Trophoblast cell (in vitro differentiated cells and primary cell): ENCODE measurements at places on chromosomes 12 and 14.
A peak's percentile ranks its signal among the peaks of the same experiment; 100 is the strongest.

GRCh38 chr12:9940375-9940774 is 8.2 kb upstream of the CLEC2A start:
- DNase-seq = peak; percentile 40

DNA sequence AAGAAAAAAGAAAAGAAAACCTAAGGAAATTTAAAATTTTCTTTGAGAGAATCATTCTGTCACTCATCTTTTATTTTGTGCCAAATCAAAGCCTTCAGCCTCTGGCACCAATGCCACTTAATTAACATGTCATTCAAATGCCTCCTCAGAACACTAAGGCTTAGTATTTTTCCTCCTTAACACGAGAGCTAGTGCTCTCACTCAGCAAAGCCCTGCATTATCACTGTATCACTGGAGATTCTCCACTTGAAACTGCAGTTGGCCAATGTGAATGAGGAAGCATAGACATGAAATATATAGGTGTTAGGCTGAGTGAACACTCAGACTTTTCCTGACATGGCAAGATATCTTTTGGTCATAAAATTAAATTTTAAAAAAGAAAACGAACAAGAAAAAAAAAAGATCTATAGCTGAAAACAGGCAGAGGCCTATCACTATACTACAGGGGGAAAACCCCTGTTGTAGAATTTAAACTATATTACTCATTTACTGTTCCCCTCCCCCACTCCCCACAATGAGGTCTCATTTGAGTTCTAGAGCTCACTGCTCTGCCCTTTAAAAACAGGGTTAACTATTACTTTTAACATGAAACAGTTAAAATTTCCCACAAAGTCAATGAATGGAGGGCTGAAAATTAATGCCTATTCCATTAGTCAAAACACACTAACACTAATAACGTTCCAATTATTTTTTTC is 5.1 kb downstream of the MBIP start:
- no peak for DNase-seq

DNA sequence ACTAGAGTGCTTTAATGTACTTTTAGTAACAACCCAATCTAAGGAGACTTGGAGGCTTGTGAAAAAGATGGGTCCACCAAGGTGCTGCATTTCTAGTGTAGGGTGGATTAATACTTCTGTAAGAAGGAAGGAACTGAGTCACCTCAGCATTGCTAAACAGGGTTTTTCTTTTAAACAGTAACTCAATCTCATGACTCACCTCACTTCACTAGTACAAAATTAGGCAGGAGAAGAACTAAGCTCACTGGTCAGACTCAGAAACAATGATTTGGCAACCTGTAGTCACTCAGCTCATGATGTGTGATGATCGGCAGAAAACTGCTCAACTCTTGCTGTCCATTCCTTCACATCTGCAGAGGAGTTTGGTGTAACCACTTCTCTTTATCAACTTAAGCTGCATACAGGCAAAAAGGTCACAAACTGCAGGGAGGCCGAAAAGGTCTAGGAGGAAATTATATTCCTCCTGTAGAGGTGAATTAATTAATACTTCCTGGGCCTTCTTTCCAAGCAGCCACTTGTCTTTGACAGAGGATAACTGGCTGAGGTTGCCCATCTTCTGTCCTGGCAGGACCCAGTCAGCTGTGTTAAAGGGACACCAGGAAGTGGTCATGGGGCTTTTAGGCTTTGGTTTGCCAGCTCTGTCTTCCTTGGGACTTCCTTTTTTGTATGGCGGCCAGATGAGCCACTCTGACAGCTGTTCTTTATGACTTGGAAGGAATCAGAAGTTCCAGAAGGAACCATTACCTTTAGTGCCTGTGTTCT is 466.9 kb downstream of the FUT8 start:
- DNase-seq = peak; percentile 43

DNA sequence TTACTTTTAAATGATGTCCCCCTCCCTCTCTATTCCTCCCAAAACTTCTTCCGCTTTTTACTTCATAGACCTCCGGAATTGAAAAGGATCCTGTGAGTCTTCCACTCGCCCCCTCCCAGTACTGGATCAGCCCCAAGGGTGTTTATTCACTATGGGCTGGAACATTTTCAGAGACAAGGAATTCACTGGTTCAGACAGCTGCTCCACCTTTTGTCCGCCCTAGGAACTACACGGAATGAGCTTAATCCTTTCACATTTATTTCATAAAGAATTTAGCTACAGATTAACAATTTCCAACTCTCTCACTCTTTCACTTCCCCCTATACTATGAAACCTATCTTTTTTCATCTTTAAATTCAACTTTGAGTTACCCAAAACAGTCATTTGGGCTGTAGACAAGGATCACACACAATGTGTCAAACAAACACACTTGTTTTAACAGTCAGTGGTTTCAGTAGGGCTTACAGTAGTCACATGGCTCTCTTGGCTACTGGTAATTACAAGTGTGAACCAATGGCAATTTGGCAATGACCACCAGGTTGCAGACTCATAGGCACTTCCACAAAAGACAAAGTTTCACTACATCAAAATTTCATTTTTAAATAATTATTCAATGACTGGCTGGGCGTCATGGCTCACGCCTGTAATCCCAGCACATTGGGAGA is 20.6 kb downstream of the CNIH1 start:
- peak; percentile 58 for DNase-seq

- DNase-seq = peak; percentile 27
Measured at GRCh38 chr12:45220363-45220931, 4.6 kb downstream of the ANO6 start.

- no peak for DNase-seq
Measured at GRCh38 chr12:41992692-41993215, 151.9 kb downstream of the GXYLT1 start.

GRCh38 chr12:42759622-42760273 is 170.2 kb upstream of the PRICKLE1 start:
- no peak for DNase-seq

DNA sequence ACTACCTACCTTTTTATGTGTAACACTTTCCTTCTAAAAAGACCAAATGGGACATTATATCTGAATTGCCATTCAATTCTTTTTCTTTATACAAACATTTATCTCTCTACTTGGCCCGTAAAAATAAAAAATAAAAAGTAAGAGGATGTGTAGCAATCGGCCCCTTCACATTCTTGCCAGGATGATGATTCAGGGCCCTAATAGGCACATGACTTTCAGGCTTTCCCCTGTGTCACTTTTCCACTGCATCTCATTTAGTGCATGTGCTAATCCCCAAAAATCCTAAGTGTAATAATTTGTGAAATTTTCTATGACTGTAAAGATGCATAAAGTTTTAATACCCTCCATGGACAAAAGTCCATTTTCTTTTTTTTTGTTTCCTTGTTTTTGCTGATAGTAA is 23.0 kb upstream of the ATP2B1 start:
- no peak for DNase-seq

- no peak for DNase-seq
Measured at GRCh38 chr12:3205742-3206519, 128.8 kb downstream of the TSPAN9 start.

DNA sequence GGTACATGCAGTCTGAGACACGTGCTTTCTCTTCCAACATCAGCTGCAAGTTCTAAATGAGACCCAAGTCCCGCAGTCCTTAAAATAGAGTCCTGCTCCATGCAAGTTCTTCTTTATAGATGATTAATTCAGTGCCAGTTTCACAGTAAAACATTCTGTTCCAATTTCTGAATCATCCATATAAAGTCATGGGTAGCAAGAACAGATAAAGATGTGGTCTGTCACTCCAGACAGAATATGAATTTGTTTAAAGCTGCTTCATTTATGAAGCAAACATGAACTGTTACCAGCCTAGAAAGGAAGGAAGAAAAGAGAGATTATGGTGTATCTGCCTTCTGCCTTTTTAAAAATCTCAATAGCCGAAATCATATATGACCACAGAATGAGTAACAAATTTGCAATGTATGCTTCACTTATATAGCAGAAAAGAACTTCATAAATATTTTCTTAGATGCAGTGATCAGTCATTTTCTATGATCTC is 83.3 kb downstream of the KITLG start:
- no peak for DNase-seq

DNA sequence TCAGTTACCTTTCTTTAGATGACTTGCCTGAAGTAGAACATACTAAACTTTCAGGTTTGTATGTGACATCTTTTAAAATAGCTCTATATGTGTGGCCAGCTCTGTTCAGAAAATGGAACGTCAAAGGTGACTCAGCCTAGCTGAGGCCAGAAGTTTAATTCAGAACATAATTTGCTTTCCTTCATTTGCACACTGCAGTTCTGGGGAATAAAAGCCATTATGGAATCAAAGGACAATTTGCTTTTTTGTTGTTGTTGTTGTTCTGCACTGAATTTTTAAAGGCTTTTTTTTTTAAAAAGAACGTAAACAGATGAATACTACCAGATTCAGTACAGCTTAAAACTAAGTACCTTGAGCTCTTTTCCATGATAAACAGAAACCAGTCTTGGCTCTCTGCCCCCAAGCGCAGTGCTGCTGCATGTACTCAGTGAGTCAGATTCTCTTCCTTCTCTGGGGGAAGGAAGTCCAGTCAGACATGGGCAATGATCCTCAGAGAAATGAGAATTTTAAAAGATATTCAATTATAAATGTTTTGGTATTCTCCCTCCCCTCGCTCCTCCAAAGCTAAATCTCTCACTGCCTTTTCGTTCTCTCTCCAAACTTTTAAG is 644.2 kb downstream of the NOVA1 start:
- DNase-seq = no peak
